ENCODE measurements at places on chromosomes 5 and 9.
A peak's percentile ranks its signal among the peaks of the same experiment; 100 is the strongest.

DNA sequence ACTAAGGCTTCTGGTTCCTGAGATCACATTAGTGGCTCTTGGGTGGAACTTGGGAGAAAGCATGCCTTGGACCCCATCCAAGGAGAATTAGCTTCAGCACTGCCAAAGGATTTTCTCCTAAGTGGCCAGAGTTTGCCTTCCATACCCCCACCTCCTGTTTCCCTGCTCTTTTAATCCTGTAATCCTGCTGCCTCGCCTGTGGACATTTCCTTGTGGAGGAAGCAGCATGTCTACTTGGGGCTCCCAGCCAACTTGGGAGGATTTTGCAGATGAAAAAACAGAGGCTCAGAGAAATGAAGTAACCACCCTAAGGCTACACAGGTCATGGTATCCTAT lies 1.6 kb downstream of the ARSI start:
- no peak for DNase-seq

- no peak for DNase-seq
Observed at GRCh38 chr5:114830114-114830513, 339.6 kb downstream of the TRIM36 start.

DNA sequence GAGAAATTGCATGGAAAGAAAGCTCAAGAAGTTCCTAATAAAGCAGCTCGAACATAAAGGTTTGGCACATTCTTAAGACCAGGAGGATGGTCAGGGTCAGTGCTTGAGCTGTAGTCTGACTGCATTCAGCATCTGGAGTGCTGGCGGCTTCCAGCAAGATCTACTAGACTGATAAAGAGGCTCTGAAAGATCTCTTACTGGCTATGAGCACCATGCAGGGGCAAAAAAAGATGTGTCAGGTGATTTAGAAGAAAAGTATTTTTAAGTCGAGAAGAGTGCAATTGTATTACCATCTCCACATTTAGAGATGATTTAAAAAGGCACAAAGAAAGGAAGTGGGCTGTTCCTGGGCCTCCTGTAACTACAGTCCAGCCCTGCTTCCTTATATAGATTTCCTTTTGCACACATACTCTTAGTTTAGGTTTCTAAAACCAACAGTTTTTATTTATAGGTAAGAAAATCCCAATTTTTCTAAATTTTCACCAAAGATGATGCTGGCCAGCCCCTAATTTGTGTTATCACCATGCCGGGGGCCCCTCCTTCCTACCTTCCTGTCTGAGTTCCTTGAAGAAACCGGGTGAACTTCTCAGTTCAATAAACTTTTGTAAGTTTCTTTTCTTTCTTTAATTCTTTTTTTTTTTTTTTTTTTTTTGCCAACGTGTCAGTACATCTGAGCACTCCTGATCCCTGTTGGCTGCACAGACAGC lies 65.9 kb upstream of the PLPP1 start:
- DNase-seq: peak; percentile 71

DNA sequence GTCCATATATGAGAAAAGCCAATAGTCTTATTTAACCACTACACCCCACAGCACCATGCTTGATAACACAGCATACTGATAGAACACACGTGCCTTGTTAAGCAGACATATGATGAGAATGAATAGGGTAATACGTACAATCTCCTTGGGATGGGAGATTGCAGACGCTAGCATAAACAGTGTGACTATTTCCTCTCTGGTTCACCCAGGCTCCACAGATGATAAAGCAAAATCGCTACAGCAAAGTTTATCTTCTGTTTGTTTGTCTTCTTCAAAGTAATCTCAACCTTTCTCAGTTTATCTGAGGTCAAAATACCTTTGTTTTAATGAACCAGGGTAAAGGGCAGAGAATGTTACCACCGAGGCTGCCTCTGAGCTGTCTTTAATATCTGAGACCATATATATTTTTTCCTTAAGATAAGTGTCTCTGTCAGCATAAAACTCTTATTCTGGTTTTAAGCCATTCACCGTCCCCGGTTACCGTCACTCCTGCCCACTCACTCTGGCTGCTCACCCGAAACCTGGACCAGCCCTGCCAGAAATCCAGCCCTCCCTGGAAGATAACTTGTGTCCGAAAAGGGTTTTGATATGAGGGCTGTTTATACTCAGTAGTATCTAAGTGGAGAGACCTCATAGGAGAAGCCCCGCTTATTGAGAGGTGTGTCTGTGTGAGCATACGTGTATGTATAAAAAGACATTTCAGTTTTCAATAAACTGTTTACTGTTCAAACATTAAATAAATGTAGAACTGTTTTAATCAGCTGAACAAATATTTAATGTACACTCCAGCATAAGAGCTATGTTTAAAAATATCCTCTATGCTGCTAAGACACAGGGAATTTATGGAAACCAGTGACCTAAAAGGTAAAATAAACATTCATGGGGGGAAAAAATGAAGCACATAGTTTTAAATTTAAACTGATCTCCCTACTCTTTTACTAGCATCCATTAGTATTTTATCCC lies 465.4 kb downstream of the RASEF start:
- no peak for DNase-seq

GRCh38 chr9:134505032-134505431 lies 136.6 kb upstream of the COL5A1 start:
- DNase-seq: no peak

DNA sequence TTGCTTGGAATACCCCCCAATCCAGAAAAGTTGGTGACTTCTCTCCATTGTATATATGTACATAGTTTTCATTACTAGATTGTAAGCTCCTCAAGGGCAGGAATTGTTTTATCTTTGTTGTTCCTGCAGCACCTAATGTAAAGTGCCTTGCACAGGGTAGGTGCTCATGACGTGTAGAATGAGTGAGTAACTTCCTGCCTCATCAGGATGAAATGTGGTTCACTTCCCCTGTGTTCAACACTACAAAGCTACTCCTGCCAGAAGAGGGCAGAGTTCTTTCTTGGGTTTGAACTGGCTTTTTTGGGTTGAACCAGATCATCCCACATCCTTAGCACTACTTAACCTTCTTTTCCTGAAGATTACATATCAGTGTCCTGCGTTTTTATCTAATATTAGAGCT lies 23.9 kb downstream of the GTF3C4 start:
- no peak for DNase-seq

DNA sequence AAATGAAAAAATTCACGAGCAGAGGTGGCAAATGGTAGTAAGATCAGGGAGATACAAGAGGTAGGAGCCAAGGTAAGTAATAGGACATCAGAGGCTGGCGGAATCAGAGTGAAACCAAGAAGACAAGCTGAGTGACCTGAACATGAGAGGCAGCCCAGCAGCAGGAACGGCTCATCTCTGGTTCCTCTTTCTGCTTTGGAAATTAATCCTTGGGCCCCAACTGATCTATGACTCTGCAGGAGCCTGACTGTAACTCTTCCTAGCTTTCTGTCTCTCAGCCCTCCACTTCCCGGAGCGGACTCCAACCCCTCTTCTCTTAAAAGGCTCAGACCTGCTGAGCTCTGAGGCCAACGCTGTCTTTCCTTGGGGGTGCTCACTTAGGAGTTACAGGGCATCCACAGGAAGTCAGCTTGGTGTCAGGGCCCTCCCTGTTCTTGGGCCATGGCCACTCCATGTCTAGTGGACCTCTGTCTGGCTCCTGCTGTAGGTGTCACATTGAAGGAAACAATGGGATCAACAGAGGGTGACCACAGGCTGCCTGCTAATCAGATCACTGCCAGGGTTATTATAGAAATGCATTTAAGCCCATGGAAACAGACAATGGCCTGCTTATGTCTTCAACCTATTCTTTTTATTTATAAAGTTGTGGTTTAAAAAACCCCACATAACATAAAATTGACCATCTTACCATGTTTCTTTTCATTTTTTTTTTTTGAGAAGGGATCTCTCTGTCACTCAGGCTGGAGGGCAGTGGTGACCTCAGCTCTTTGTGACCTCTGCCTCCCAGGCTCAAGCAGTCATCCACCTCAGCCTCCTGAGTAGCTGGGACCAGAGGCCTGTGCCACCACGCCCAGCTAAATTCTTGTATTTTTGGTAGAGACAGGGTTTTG lies 22.5 kb upstream of the SHB start:
- no peak for DNase-seq

- no peak for DNase-seq
Observed at GRCh38 chr9:83537331-83538171, 650 bp downstream of the FRMD3 start.

GRCh38 chr9:95045751-95046150 lies 271.8 kb downstream of the FANCC start:
- DNase-seq: no peak

DNA sequence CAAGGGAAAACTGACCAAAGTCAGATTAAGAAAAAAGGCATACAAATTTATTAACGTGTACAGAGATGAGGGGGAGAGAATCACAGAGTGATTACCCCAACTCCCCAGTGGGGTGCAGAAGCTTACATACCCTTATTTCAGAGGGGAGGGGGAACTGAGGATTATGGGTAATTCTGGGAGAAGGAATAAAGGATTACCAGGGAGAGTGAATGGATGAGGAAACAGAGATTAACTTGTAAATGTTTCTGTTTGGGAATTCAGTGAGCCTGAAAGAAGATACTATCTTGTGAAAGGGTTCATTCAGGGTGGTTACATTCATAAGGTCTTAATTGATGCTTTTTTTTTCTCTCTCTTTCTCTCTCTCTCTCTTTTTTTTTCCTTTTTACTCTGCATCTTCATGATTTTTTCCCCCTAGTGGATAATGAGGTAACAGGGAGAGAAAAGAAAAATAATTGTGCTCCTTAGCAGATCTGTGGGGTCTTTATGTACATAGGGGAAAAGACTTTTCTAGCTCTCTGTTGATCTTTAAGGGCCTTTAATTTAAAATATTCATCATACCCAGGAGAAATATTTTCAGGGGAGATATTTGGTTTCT lies 49.4 kb downstream of the TARS1 start:
- no peak for DNase-seq

GRCh38 chr9:115333277-115334070 lies 215.5 kb upstream of the TNC start:
- no peak for DNase-seq

- DNase-seq: peak; percentile 73
Observed at GRCh38 chr5:57332361-57332760, 150.2 kb downstream of the ACTBL2 start.

GRCh38 chr9:86202338-86202882 lies 57.0 kb downstream of the C9orf153 start:
- peak; percentile 7 for DNase-seq

- DNase-seq: no peak
Observed at GRCh38 chr5:68544648-68545552, 329.3 kb downstream of the PIK3R1 start.

DNA sequence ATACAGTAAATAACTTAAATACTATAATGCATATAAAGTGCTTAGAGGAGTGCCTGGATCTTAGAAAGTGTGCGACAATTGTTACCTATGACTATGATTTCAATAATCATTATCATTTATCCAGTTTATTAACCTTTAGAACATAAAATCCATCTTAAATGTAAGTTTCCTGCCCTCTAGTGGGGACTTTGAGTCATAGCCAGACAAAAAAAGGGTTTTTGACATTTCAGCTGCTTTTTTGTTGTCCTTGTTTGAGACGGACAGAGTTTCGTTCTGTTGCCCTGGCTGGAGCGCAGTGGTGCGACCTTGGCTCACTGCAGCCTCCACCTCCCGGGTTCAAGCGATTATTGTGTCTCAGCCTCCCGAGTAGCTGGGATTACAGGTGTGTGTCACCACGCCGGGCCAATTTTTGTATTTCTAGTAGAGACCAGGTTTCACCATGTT lies 9.7 kb upstream of the C9orf152 start:
- DNase-seq: peak; percentile 45

DNA sequence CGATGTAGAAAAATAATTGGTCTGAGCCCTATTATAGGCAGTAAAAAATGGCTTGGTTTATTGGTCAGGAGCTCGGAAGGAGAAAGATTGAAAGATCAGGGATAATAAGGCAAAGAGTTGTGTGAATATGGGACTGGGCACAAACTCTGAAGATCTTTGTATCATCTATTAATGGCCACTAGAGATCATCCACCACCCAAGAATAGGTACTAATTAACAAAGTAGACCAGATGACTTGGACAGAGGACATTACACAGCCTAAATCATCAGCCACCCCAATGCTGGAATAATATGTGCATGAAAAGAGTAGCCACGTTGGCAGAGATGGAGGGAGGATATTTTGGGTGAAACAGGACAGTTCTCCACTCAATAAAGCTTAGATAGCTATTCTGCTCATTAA lies 364.1 kb downstream of the EFNA5 start:
- DNase-seq: no peak

DNA sequence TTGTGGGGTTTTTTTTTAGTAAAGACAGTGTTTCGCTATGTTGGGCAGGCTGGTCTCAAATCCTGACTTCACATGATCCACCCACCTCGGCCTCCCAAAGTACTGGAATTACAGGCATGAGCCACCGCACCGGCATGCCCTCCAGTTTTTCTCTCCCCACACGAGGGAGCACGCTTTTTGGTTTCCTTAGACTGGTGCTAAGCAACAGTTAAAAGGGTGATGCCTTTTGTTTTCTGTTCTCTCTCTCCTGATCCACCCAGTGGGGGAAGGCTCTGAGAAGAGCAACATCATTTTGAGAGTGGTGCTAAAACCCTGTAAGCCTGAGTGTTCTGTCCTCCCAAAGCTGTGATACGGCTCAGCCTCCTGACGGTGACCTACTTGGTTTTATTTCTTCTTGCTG lies 146.6 kb downstream of the MAN2A1 start:
- no peak for DNase-seq

GRCh38 chr5:167631191-167631590 lies 660.3 kb upstream of the WWC1 start:
- DNase-seq: no peak

- no peak for DNase-seq
Observed at GRCh38 chr9:110087605-110088004, 120.4 kb downstream of the C9orf152 start.

DNA sequence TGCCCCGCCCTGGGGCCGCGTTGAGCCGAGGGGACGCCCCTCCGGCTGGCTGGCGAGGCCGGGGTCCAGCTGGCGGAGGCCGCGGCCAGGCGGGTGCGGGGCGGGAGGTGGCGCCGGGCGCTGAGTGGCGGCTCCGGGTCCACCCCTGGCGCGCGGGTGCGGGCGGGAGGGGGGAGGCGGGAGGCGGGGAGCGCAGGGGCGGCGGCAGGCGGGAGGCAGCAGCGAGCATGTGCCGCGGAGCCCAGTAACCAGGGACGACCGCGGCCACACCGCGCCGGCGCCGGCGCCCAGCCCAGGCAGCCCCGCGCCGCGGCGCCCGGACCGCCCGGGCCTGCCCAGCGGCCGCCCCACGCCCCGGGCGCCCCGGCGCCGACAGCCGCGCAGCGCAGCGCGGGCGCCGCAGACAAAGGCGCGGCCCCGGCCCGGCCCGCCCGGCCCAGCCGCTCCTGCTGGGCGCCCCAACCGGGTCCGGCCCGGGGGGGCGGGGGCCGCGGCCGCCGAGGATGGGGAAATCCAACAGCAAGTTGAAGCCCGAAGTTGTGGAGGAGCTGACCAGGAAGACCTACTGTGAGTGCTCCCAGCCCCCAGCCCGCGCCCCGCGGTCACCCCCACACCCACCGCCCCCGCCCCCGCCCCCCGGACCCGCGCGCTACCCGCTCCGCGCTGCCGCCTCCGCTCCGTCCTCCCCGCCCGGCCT lies at the start of gene NCS1:
NCS1 (plus strand) TSS at position 244 of the 697 bp plus-strand sequence; CDS start at position 504, 260 bp downstream.
- peak; percentile 60 for DNase-seq

GRCh38 chr9:131319486-131319885 lies 30.0 kb downstream of the PLPP7 start:
- peak; percentile 77 for DNase-seq
